ENCODE measurements at places on chromosomes 16 and 17.

DNA sequence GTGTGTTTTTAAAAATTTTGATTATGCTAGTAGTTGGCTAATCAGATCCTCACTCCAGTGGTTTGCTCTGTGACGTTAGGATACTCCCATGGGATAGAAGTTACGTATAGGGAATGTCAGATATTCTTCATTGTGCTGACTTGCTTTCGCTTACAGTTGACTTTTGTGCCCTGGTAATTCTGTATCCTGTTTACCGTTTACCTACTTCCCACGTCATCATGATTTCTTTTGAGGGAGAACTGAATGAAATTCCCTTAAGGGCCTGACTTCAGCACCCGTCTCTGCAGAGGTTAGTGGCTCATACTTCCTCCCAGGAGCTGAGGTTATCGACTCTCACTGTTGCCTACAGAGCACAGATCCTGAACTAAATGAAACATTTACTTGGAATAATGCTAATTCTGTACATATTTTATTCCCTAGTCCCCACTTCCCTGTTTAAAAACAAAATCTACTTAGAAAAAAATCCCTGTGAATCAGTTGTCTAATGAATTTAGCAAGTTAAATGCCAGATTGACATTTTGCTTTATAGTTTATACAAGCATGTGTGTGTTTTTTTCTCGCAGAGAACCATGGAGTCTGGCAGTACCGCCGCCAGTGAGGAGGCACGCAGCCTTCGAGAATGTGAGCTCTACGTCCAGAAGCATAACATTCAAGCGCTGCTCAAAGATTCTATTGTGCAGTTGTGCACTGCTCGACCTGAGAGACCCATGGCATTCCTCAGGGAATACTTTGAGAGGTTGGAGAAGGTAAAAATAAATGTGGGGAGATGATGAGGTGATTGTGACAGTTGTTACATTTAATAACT is 2.8 kb downstream of the PRKAR1A start:
- peak; percentile 76 for DNase-seq

GRCh38 chr16:22206842-22207714 is 1.0 kb downstream of the EEF2K start:
- no peak for DNase-seq

DNA sequence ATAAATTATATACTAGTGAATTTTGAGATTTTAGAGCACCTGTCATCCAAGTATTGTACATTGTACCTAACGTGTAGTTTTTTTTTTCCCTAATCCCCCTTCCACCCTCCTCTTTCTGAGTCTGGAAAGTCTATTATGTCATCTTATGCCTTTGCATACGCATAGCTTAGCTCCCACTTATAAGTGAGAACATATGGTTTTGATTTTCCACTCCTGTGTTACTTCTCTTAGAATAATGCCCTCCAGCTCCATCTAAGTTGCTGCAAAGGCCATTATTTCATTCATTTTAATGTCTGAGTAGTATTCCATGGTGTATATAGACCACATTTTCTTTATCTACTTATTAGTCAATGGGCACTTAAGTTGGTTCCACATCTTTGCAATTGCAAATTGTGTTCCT is 177.0 kb upstream of the C16orf82 start:
- no peak for DNase-seq

- DNase-seq: no peak
Observed at GRCh38 chr17:41787021-41787418, 509 bp upstream of the JUP start.

DNA sequence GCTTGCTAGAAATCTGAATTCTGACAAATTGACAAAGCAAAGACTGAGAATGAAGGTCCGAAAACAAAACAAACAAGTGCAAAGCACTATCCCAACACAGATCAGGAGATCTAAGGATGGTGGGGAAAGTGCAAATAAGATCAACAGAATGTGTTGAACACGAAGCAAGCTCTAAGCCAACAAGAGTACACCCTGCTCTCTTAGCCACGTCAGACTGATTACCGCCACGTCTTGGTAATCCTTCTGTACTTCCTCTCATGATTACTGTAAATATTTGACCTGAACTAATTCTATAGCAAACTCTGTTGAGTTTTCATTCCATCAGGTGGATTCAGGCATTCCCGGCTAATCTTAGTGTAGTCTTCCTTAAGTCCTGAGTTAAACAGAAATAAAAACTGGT is 34.3 kb upstream of the ERCC4 start:
- no peak for DNase-seq

DNA sequence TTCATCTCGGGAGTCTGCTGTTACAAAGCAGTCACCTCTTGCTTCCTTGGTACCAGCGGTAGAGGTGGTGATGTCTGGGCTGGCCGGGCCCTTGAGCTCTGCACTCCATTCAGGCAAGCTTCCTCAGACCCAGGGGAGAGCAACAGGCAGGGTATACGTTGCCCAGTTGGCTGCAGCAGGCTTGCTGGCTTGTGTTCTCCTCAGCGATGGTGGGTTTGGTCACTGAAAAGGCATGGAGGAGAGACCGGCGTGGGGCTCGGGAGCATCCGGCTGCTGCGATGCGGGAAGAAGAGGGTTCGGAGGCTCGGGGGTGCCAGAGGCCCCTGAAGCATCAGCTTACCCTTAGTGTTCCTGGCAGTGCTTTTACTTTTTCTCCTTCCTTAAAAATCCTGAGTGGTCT is 25.8 kb downstream of the SAP30BP start:
- no peak for DNase-seq

- no peak for DNase-seq
Observed at GRCh38 chr16:4958510-4959438, 644 bp downstream of the SEC14L5 start.

GRCh38 chr17:67071595-67071994 is 27.2 kb downstream of the CACNG1 start:
- DNase-seq: no peak

GRCh38 chr17:55859301-55859795 is 108.5 kb downstream of the PCTP start:
- no peak for DNase-seq

DNA sequence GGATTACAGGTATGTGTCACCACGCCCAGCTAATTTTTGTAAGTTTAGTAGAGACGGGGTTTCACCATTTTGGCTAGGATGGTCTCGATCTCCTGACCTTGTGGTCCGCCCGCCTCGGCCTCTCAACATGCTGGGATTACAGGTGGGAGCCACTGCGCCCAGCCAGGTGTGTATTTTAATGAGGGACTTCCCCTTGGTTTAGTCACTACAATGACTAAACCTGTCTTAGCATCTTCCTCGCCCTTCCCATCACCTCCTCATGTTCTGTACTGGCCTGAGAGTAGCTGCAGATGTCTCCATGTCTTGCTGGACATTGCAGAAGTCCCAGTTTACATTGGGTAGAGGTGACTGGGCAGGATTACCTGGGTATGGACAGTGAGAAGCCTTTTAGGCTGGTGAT is 9.6 kb downstream of the SLC7A6 start:
- DNase-seq: no peak

DNA sequence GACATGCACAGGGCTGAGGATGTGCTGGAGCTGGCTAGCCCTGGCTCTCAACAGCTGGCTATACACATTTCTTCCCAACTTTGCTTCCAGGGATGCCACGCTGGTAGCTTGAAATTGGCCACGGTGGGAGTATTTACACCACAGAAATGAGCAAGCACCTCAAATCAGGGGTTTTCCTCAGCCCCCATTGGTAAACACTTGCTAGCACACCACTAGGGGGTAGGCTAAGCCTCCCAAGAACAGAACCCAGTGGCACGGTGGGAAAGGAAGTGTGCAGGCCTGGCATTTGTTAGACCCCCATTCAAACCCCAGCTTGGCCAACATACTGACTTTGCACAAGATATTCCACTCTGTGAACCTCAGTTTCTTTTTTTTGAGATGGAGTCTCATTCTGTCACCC is 12.9 kb downstream of the DRC3 start:
- DNase-seq: no peak

GRCh38 chr17:64326420-64327054 is 63.5 kb upstream of the TEX2 start:
- DNase-seq: no peak

DNA sequence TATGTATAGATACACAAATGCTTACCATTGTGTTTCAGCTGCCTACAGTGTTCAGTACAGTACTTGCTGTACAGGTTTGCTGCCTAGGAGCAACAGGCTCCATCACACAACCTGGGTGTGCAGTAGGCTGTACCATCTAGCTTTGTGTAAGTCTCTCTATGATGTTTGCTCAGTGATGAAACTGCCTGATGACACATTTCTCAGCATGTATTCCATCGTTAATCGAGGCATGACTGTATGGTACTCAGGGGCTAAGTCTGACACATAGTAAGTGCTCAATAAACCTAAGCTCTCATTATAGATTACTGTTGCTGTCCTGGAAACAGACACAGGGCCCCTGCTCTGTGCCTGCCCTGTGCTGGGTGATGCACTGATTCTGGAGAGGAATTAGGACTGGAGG is 18.1 kb downstream of the KCNJ12 start:
- peak; percentile 40 for DNase-seq

Data from brain microvascular endothelial cell (primary cell).